ENCODE measurements at places on chromosomes 6 and 20. TPM values are rescaled to one million over a fixed set of nuclear protein-coding genes. Genes with fewer than 3 reads are reported as not detected.
A peak's percentile ranks its signal among the peaks of the same experiment; 100 is the strongest.

The FAM83C gene
- not detected for total RNA-seq

- H3K4me1 ChIP-seq = no peaks in the 10 kb centered on the region
- no peaks in the 10 kb centered on the region for H3K36me3 ChIP-seq
- DNase-seq = no peak
- no peaks in the 10 kb centered on the region for H3K27me3 ChIP-seq
- H3K4me3 ChIP-seq = no peak overlapping the region
These were observed 16.5 kb downstream of the SMLR1 start for GRCh38 chr6:130843575-130844320.

The IL20RA gene
- total RNA-seq = 1.5 TPM

The GSTA3 gene
- not detected for total RNA-seq

DNA sequence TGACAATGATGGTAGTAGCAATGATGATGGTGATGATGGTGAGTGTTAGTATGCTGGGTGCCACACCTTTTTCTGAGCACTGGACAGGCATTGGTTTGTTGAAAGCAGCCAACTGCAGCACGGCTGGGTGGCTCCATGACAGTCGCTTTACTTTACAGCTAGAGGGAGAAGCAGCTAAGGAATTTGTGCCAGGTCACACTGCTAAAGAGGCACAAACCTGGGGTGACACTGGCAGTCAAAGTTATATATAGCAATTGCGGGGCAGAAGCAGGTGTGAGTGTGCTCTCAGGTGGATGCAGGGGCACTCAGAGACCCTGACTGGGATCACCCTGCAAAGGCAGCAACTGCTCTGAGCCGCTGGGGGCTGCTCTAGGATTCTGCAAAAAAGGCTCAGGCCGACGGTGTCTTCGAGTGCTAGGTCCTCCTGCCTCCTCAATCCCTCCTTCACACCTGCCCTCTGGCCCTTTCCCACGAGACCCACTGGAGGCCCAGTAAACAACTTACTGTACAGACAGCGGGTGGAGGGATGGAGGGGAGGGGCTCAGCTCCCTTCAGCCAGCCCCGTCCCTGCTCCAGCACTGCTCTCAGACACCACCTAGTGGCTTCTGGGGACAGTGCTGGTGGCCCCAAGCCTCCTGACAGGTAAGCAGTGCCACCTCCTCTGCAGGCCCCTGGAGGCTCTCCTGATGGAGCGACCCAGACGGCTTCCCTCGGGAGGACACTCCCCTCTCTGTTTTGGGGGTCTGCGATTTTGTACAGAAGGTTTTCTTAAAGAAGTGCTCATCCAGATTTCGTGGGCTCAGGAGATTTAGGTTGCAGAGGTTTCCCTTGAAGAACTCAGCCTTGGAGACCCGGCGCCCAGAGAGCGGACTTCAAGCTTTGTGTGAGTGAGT lies 4.4 kb upstream of the RPS21 start:
- peak overlapping the region; percentile 66 for H3K27ac ChIP-seq
- H3K36me3 ChIP-seq = no peaks in the 10 kb centered on the region
- no peaks in the 10 kb centered on the region for H3K27me3 ChIP-seq
- peaks cover 35% of the 10 kb centered on the region for H3K4me1 ChIP-seq
- no peak overlapping the region for H3K4me3 ChIP-seq

GRCh38 chr6:53284901-53285300 lies 63.8 kb downstream of the ELOVL5 start:
- no peaks in the 10 kb centered on the region for H3K27me3 ChIP-seq
- H3K4me1 ChIP-seq = no peaks in the 10 kb centered on the region
- no peak overlapping the region for H3K27ac ChIP-seq
- no peak for DNase-seq
- H3K36me3 ChIP-seq = no peaks in the 10 kb centered on the region
- H3K4me3 ChIP-seq = no peak overlapping the region
